GM03348 (cell line): ENCODE measurements at places on chromosomes 7 and 10.
A peak's percentile ranks its signal among the peaks of the same experiment; 100 is the strongest.

DNA sequence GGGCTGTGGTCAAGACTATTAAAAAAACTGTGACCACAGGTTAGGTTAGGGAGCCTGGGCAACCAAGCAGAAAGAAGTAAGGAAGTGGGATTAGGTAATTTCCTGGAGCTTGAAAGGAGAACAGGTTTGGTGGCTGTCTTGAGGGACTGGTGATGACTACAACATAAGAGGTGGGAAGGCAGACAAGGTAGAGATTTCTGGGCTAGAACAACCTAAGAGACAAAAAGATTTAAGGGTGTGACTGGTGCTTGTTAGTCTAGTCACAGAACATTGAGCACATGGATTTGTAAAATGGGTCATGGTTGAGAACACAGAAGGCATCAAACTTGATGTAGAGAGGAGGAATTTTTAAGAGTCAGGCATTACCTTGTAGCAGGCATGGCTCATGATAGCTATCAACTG lies 123.7 kb upstream of the ASAH2 start:
- no peak for DNase-seq

- peak; percentile 89 for DNase-seq
Measured at GRCh38 chr10:3248526-3249306, 76.1 kb upstream of the PITRM1 start.

- DNase-seq, result no peak
Measured at GRCh38 chr7:7848246-7848645, 120.3 kb upstream of the GLCCI1 start.

GRCh38 chr7:142496545-142496991 lies 238.7 kb upstream of the PRSS58 start:
- peak; percentile 58 for DNase-seq

DNA sequence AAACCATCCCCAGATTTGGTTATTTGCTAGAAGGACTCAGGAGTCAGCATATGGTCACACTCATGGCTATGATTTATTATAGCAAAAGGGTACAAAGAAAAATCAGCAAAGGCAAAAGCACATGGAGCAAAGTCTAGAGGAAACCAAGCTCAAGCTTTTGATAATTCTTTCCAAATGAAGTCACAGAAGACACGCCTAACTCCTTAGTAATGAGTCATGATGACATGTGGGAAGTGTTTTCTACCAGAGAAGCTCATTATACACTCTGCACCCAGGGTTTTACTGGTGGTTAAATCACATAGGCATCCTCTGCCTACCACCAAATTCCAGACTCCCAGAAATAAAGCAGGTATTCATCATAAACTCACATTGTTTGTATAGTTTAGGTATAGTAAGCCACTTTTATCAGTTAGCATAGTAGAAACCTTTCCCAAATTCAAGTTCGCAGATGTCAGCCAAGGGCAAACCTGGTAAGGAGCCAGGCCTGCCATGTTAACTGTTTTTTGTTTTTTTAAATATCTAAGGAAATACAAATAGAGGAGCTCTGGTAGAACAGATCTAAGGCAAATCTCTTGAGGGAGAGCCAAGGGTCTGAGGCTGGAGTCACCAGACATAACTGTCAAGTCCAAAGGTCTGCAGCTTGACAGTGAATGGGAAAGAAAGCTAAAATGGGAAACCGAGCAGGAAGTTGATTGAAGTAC lies 15.4 kb upstream of the HIBADH start:
- peak; percentile 84 for DNase-seq

- peak; percentile 25 for DNase-seq
Measured at GRCh38 chr10:33303988-33304387, 30.5 kb downstream of the NRP1 start.

DNA sequence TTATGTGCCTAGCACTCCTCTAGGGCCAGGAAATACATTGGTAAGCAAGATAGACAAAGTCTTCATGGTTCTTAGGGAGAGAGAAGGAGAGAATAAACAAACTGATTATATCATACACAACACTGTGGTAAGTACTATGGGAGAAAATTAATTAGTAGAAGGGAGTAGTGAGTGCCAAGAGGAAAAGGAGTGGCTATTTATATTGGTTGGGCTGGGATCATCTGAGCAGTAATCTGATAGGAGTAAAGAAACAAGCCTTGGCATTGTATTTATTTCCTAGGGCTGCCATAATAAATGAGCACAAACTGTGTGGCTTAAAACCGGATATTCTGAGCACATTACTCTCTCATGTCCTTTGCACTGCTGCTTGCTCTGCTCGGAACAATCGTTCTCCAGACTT lies 158.1 kb upstream of the PHF14 start:
- DNase-seq, result no peak

DNA sequence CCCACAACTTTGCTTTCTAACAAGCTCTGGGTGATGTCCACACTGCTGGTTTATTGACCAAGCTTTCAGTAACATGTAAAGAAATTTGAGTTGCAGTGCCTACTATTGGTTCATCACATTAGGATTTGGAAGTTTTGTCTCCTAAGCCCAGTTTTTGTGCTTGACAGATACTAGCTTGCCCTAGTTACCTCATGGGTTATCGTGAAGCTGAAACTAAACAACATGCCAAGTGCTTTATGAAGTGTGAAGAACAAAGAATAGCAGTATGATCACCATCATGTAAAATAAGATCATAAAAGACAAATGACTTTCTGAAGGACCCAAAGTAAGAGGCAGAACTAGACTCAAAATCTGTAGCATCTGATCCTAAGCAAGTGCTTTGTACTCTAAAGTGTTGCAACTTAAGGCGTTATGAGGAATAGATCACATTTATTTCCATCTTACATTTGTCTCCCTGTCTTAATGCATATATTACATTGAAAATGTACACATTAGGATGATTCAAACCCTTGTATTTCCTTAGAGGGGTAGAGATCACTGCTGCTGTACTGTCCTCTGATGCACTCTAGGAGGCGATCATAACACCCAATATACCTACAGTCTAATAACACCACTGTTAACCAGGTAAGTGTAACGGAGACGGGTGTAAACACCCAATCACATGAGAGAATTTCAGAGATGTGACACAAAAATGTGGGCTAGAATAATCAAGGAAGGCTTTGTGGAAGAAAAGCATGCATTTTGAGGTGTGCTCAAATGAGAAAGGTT lies 71.3 kb downstream of the NRCAM start:
- DNase-seq, result no peak

GRCh38 chr7:90613088-90613498 lies 17.0 kb downstream of the CDK14 start:
- peak; percentile 36 for DNase-seq

GRCh38 chr10:56771343-56771742 lies 410.3 kb upstream of the ZWINT start:
- DNase-seq, result no peak

DNA sequence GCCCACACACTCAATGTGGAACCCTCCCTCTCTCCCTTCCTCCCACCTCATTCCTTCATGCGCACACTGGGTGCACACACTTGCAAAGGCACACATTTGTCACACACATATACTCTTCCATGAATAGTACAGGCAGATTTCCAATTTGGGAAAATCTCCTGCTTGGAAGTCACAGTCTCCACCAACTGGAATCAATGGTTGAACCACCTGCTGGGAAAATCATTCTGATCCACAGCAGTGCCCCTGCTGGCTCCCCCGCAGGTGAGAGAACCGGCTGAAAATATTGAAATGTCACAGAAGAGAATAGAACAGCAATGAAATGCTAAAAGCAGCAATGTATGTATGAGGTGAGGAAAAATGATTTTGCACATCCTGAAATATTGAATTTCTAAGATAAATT lies 232.7 kb downstream of the ADAM12 start:
- no peak for DNase-seq

DNA sequence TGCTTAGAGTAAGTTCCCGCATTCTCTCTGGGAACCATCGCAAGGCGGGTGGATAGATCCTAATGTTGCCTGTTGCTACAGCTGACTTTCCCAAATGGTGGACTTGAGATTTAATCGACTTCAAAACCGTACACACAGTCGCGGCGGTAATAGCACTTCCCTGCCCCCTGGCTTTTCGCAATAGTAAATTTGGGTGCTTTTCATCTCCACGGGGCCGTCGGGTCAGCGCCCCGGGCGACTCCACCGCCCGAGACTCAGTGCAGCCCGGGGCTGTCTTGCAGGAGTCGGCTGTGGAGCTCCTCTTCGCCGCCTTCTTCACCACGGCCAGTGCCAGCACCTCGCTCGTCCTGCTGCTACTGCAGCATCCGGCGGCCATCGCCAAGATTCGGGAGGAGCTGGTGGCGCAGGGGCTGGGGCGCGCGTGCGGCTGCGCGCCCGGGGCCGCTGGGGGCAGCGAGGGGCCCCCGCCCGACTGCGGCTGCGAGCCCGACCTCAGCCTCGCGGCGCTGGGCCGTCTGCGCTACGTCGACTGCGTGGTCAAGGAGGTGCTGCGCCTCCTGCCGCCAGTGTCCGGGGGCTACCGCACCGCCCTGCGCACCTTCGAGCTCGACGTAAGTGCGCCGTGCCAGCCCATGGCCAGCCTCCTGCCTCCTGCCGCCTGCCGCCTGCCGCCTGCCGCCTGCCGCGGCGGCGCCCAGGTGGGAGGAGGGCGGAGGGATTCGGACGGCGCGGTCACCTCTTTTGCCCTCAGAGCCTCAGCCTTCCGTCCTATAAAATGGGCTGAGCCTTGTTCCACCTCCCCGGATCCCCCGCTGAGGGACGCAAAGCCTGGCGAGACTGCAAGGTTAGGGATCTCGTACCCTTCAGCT lies 5.3 kb downstream of the CYP26C1 start:
- DNase-seq, result no peak

GRCh38 chr10:122232769-122233168 lies 38.3 kb upstream of the BTBD16 start:
- no peak for DNase-seq

- DNase-seq, result no peak
Measured at GRCh38 chr7:128679920-128680319, 7.8 kb downstream of the GARIN1A start.

GRCh38 chr7:158280448-158281144 lies 307.0 kb downstream of the PTPRN2 start:
- DNase-seq, result no peak

DNA sequence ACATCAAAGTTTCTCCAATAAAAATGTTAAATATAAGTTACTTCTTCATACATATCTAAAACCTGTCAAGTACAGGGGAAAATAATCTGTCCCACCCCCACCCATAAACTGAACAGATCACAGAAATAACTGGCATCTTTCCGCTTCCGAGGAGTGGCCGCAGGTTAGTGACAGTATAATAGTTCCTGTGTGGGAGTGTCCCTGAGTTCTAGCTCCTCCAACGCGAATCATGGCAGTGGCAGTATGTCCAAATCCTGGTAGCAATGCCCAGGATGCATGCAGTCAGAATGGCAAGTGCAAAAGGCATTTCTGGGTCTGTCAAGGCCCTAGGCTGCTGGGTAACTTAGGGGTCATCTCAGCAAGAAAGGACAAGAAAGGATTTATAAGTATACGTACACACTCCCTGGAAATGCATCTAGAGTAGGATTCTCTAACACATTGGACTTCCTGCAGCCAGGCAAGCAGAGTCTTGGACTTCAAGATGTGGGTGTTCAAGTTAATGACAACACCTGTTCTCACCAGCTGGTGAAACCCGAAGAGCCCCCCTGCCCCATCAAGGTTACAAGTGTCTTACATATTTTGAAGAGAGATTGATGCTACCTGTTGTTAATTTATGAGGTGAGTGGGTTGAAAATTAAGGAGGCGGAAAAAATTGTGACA lies 94.4 kb upstream of the COL1A2 start:
- no peak for DNase-seq

GRCh38 chr7:144975882-144976281 lies 140.0 kb upstream of the TPK1 start:
- no peak for DNase-seq

- peak; percentile 95 for DNase-seq
Measured at GRCh38 chr7:1883031-1883761, 213.1 kb downstream of the ELFN1 start.

DNA sequence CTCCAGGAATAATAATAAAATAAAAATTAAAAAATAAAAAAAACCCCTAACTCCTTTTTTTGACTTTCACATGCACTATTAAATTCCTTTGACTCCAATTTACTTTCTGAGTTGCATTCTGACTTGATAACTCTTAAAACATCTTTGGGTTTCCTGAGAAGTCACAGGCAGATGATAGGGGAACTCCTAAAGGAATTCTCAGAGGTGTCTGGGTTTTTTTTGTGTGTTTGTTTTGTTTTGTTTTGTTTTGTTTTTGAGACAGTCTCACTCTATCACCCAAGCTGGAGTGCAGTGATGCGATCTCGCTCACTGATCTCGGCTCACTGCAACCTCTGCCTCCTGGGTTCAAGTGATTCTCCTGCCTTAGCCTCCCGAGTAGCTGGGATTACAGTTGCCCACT lies 52.7 kb upstream of the APBB1IP start:
- no peak for DNase-seq

- DNase-seq, result no peak
Measured at GRCh38 chr10:116664631-116665030, 43.9 kb downstream of the PNLIPRP2 start.

- DNase-seq, result no peak
Measured at GRCh38 chr7:45163692-45164052, 6.1 kb downstream of the RAMP3 start.

DNA sequence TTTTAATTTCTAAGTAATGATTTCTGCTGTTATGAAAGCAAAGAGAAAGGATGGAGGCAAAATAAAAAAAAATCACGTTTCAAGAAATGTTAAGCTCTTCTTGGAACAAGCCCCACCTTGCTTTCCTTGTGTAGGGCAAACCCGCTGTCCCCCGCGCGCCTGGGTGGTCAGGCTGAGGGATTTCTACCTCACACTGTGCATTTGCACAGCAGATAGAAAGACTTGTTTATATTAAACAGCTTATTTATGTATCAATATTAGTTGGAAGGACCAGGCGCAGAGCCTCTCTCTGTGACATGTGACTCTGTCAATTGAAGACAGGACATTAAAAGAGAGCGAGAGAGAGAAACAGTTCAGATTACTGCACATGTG lies 2.4 kb downstream of the ADRB1 start:
- no peak for DNase-seq

DNA sequence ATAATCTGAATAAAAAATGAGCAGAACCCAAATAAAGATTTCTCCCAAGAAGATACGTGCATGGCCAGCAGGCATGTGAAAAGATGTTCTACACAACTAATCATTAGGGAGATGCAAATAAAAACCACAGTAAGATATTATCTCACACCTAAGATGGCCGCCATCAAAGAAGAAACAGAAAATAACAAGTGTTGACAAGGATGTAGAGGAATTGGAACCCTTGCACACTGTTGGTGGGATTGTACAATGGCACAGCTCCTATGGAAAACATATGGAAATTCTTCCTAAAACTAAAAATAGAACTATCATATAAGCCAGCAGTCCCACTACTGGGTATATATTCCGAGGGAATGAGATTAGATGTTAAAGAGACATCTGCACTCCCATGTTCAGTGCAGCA lies 60.2 kb downstream of the R3HCC1L start:
- DNase-seq, result no peak

- no peak for DNase-seq
Measured at GRCh38 chr10:89665302-89665701, 20.3 kb upstream of the PANK1 start.
